Stimulated activated CD4-positive, alpha-beta T cell treated with anti-CD3 and anti-CD28 coated beads, Interleukin-2, amount 100 ng/mL, for 48 hours (primary cell): ENCODE measurements at places on chromosomes 13 and 19.

- DNase-seq: no peak
Observed at GRCh38 chr19:55105237-55105636, 12.2 kb downstream of the PPP1R12C start.

GRCh38 chr19:53894707-53895106 lies 12.7 kb downstream of the PRKCG start:
- no peak for DNase-seq

- DNase-seq: no peak
Observed at GRCh38 chr13:99395436-99395835, 88.2 kb upstream of the GPR183 start.

- DNase-seq: no peak
Observed at GRCh38 chr19:55581823-55582223, 1.2 kb upstream of the ZNF579 start.

DNA sequence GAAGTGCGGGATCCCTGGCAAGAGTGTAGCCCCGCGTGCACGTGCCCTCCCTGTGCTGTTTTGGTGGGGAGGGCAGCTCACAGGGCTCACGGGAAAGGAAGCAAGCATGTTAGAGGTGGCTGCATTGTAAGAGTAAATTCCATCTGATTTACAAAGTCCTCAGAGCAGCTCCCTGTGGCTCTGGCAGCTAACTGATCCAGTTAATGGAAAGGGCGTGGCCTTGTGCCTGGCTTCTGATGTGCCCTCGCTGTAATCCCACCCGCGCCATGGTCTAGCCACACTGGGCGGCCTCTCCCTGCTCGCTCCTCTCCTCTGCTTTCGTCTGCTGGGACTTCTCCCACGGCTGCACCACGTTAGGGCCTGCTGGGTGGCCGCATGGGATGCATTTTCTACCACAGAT lies 258.5 kb downstream of the FGF9 start:
- no peak for DNase-seq

- no peak for DNase-seq
Observed at GRCh38 chr13:107817647-107818287, 397.6 kb downstream of the LIG4 start.

DNA sequence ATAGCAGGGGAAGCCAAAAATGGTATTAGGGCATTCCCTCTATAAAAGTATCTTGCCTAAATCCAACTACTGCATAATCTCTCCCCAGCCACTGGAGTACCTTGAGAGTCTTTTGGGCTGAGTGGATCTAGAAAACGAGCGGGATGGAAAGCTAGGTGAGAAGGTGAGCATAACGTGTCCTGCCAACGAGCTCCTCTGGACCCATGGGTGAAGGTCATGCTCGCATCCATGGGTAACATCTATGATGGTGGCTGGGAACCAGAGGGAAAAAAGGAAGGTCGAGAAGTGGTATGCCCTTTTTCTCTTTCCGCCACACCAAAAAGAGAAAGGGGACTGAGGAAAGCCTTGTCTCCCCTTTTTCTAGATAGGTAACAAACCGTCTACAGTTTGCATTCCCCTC lies 63.0 kb downstream of the ZNF208 start:
- DNase-seq: no peak

- DNase-seq: no peak
Observed at GRCh38 chr13:106601489-106601888, 33.6 kb upstream of the ARGLU1 start.

GRCh38 chr13:73717632-73718031 lies 416.6 kb downstream of the KLF12 start:
- no peak for DNase-seq

DNA sequence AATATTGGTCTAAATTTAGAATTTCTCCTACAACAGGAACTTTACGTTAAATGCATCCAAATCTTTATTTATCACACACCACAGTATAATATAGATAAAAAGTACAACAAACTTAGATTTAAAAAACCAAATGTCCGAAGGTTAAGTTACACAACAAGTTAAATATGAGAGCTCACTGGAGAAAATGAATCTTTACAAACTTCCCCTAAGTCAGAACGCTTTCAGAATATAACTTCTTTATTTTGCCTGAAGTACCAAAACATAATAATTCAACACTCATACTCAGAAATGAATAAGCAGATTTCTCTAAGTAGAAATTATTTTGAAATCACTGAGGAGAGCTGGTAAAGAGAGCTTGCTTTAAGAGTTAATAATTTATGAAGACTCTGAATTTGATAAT lies 33.8 kb downstream of the TSC22D1 start:
- DNase-seq: no peak

DNA sequence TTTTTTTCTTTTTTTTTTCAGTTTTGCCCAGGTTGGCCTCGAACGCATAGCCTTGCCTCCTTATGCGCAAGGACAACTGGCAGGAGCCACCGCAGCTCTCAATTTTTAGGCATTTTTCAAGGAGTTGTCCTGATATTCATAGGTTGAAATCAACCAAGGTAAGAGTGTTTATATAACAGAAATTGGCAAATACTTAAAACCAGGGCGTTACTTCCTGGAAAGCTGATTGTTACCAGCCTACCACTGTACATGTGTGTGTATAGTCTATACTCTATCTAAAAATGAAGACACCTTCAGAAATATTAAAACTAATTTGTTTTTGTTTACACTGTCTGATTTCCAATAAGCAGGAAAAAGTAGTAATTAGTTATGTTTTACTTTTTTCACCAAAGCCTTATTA lies 39.2 kb downstream of the GPC6 start:
- no peak for DNase-seq

- no peak for DNase-seq
Observed at GRCh38 chr13:48491423-48492095, 41.3 kb downstream of the RCBTB2 start.

- no peak for DNase-seq
Observed at GRCh38 chr19:4624733-4625362, 14.5 kb upstream of the TNFAIP8L1 start.

DNA sequence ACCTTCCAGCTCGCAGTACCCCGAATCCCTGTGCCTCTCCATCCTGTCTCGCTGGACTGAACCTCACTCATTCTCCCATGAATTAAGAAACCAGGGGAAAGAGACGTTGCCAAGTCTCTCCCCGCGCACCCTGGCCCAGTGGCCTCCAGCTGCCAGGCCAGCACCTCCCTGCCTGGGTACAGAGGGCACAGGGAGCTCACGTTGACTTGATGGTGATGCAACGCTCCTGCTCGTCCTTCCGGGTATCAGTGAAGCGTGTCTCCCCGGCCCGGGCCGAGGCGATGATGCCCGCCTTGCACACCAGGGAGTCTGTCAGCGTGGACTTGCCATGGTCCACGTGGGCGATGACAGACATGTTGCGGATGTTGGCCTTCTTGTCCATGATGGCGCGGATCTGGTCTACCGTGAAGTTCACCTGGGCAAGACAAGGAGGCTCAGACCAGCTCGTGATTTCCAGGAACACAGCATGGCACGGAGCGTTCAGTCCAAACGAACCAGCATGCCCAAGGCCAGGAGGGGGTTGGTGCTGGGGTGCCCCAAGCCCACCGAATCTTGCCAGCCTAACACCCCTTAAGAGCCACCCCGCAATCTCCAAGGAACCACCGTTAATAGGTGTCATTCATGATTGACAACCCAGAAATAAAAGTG lies 1.2 kb downstream of the EEF2 start:
- DNase-seq: no peak

GRCh38 chr19:15332311-15332996 lies at the start of gene BRD4:
BRD4 (minus strand) TSS chr19:15332539; CDS start chr19:15273099, 59,440 bp downstream.
- peak; percentile 80 for DNase-seq

GRCh38 chr19:5803752-5804515 lies 933 bp upstream of the NRTN start:
- DNase-seq: peak; percentile 95

DNA sequence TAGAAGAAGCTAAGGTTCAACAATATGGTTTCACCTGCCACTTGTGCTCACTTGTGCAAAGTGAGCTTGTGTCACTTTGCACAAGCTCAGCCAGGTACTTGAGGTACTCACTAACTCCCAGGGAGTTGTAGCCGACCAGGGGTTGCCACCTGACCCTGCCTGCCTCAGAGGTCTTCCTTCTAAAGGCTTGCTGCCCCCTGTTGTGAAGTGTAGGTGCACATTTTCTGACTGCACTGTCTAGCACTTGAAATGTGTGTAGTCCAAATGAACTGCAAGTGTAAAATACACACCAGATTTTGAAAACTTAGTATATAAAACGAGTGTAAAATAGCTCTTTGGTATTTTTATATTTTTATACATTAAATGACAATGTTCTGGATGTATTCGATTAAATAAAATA lies 230.8 kb downstream of the DLEU7 start:
- no peak for DNase-seq

- DNase-seq: no peak
Observed at GRCh38 chr19:5992756-5993155, 14.8 kb upstream of the RANBP3 start.

DNA sequence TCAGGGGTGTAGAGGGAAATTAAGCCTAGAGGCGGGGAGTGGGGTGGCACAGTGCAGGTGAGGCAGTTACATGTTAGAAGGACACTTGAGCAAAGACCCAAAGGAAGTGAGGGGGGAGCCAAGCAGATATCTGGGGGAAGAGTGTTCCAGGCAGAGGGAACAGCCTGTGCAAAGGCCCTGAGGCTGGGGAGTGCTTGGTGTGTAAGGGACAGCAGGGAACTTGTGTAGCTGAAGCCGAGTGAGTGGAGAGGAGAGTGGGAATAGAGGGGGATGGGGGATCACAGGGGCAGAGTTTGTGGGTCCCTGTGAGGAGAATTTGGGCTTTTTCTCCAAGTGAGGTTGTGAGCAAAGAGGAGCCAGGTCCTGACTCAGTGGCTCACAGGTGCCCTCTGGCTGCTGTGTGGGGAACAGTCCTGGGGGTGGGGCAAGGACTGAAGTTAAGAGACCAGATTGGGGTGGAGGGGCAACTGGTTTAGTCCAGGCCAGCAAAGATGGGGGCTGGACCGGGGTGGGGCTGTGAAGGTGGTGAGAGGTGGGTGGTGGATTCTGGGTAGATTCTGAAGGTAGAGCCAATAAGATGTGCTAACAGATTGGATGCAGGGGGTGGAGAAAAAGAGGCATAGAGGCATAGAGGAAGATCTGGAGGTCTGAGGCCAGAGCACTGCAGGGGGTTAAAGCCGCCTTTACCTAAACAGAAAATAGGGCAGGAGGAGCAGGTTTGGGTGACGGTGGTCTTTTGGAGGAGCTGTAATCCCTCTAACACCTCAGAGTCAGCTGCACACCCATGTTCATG lies 75.3 kb downstream of the CACNA1A start:
- DNase-seq: peak; percentile 43

DNA sequence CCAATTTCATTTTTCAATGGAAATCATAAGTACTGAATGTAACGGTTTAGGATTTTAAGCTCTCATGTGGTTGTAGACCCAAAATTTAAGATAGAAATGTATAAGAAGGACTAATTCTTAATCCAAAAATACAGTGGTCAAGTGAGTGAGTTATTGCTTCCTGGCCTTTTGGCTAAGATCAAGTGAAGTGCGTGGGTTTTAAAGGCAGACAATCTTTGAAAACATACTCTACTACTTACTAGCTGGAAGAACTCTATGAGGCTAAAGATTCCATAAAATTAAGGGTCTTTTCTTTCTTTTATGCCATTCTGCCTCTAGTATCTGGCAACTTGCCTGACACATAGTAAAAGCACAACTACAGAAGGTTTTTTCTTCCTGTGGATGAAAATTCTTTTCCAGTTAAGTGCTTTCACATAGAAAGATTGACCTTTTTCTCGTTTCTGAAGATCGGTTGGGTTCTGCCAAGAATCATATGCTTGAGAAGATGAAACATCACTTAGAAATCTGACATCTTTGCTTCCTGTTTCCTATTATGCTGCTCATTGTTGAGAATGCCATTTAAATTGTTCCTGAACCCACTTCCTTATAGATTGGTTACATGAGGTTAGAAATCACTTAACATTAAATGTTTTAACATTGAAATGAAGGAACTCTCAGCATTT lies 26.4 kb upstream of the SCEL start:
- no peak for DNase-seq

- no peak for DNase-seq
Observed at GRCh38 chr13:43686557-43686956, 100.2 kb downstream of the ENOX1 start.

DNA sequence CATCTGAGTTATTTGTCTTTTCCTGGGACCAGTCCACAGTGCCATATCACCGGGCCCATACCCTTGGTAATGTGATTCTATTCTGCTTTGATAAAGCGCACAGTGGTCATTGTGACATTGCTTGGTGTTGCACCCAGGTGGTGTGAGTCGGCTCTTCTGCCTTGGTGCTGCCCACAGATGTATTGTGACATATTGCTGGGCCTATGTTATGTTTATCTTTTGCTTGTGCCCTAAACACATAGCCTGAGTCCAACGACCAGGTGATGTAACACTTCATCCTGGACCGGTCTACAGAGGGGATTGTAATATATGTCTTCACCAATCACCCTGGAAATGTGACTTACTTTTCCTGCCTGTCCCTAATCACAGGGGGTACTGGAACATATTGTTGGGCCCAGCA lies 23.7 kb upstream of the ZNF254 start:
- DNase-seq: no peak

GRCh38 chr19:48424694-48425219 lies 21.0 kb upstream of the GRWD1 start:
- no peak for DNase-seq

- no peak for DNase-seq
Observed at GRCh38 chr19:53980539-53981375, 10.7 kb upstream of the CACNG6 start.

DNA sequence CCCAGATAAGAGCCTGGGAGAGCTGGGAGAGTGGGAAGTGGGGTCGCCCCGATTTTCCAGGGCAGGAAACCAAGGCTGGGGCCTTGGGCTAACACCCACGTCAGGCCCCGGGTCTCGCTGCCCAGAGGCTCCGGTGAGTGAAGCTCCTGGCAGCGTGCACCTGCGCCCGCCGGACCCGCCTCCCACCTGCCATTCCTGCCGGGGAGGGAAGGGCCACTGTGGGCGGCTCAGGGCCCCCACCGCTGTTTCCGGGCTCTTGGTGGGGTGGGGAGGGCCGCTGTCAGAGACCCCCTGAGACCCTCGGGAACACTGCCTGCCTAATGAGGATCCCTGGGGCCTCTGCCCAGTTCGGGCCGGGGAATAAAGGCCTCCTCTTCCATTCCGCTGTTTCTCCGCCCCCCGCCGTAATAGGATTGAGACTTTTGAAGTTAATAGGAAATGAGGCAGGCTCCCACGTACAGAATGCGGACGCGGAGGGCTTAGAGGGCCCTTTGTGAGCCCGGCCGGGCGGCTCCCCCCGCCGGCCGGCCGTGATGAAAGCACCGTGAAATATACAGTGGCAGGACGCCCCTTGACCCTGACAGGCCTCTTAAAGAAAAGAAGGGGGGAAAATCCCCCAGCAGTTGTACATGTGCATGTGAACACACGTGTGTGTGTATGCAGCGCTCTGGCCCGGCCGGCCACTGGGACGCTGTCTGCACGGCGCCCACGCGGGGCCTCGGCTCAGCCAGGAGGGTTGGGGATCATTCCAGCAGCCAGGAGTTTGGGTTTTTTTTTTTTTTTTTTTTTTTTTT lies 33.2 kb downstream of the EFNA2 start:
- no peak for DNase-seq

GRCh38 chr19:53908106-53908934 lies 758 bp upstream of the CACNG7 start:
- peak; percentile 43 for DNase-seq

DNA sequence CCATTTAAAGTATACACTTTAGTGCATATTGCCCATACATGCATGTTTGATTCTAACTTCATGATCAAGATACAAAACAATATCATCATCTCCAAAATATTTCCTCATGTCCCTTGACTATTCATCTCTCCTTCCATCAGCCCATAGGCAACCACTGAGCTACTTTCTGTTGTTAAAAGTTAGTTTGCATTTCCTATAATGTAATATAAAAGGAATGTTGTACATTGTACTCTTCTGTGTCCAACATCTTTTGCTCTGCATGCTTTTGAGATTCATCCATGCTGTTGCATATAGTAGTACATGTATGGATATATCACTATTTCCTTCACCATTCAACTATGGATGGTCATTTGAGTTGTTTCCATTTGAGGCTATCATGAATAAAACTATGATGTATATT lies 74.7 kb downstream of the ITGBL1 start:
- no peak for DNase-seq
